ENCODE measurements at places on chromosomes 12 and 14. TPM values are rescaled to one million over a fixed set of nuclear protein-coding genes. Genes with fewer than 3 reads are reported as not detected.

GRCh38 chr12:15602051-15602672 is 187.0 kb downstream of the EPS8 start:
- no peak for DNase-seq
- no peak overlapping the region for H3K4me3 ChIP-seq
- no peaks in the 10 kb centered on the region for H3K36me3 ChIP-seq
- H3K27me3 ChIP-seq = no peaks in the 10 kb centered on the region
- peak overlapping the region; percentile 11 for H3K27ac ChIP-seq

ULK1 gene
- 28.2 TPM for total RNA-seq

DNA sequence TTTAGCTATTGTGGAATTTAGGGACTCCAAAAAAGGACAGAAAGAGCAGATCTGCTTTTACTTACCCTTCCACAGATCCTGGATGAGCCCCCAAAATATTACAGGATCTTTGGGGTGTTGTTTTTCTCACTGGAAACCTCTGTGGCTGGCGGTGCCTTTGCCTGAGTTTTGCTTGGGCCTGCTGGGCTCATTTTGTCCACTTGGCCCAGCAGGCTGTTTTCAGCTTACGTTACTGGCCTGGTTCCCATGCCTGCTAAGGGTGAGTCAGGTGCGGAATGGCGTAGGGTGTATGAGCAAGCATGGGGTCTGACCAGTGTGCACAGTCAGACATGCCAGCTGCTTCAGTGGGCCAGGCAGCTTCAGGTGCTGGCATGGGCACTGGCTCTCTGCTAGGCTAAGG is 45.8 kb downstream of the HSD17B6 start:
- H3K4me1 ChIP-seq = peaks cover 15% of the 10 kb centered on the region
- no peaks in the 10 kb centered on the region for H3K36me3 ChIP-seq
- peak; percentile 92 for DNase-seq
- H3K4me3 ChIP-seq = no peak overlapping the region

LRCOL1 gene
- not detected for total RNA-seq

SERPINA9 gene
- not detected for total RNA-seq

GRCh38 chr12:108310489-108310888 is 28.6 kb downstream of the CMKLR1 start:
- no peaks in the 10 kb centered on the region for H3K27me3 ChIP-seq
- no peak for DNase-seq
- H3K36me3 ChIP-seq = no peaks in the 10 kb centered on the region
- no peak overlapping the region for H3K27ac ChIP-seq
- no peak overlapping the region for H3K4me3 ChIP-seq

DNA sequence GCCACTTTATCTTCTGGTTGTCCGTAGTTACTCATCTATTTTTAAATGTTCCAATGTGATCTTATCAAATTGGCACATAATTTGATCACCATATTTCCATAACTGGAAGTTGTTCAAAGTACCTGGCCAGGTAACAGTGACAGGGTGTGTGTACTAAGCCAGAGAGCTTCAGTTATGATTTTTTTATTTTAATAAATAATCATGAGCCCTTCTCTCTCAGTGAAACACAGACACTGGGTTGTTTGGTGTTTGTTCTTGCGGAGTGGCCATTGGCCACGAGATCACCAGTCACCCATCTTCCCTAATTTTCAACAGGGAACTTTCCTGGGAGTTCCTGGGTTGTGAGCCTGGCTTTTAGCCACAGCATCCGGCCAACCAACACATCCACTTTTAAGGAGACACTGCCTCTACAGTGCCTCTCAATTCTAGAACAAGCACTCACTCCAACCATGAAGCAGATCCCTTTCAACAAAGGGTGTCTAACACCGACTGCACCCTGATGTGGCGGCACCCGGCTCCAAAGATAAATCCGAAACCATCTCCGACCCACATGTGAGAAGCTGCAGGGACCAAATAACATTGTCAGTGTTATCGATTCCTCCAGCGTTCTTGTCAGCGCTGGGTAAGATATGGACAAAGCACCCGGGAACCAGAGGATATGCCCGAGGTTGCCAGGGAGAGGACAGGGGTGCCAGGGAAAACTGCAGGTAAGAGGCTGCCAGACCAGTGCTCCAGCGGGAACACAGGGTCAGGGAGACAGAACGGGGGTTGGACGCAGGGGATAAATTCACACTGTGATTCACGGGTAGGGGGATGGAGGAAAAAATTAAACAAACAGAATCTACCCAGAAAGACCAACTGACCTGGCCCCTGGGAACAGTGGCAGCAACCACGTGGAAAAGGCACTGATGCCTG is 49.9 kb downstream of the FOXN3 start:
- no peak for DNase-seq
- H3K4me1 ChIP-seq = no peaks in the 10 kb centered on the region
- no peaks in the 10 kb centered on the region for H3K36me3 ChIP-seq
- H3K27me3 ChIP-seq = no peaks in the 10 kb centered on the region
- no peak overlapping the region for H3K27ac ChIP-seq
- no peak overlapping the region for H3K4me3 ChIP-seq

DNA sequence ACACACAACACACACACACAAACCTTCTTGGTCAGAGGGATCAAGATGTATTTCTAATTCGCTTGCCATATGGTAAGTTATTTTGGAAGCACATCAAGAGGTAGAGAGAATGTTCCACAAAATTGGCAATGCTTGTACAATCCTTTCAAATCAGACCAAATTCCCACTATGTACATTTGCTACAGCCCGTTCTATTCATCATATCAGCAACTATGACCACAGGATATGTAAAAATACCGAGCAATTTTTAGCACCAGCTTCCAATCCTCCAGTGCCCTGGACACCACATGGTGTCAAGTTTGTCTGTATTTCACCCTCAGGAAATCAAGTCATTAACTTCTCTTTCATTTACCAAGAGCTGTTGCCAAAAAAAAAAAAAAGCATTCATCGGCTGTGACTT is 21.2 kb downstream of the TBX5 start:
- no peaks in the 10 kb centered on the region for H3K4me1 ChIP-seq
- H3K27me3 ChIP-seq = peaks cover 24% of the 10 kb centered on the region
- H3K36me3 ChIP-seq = no peaks in the 10 kb centered on the region
- DNase-seq = no peak

DNA sequence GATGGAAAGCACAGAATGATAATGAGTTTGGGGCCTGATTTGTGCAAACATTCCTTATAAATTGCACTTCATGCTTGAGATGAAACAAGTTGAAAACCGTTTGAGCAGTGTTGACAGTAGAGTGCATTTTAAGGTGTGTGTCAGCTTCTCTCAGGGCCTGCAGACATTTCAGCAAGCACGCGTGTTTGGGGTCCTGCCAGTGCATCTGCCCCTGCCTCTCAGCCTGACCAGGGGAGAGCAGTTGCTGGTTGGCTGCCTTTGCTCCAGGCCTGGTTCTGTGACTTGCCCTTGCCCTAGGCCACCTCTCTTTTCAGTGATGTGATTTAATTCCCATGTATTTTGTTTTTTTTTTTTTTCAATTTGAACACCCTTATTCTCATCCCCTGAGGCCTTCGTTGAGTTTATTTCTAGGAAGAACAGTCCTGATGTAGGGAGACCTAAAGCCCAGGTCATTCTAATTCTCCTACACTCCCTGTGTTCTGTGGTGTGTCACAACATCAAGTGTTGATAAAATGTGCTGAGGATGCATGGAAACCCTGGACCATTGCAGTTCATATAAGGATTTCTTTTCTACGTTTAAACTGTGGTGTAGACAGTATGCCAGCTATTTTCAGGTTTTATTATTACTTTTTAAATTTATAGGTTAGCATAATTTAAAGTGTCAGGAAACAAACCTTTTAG is 40.1 kb upstream of the AMN start:
- no peak overlapping the region for H3K4me3 ChIP-seq
- H3K36me3 ChIP-seq = peaks cover 37% of the 10 kb centered on the region
- no peak for DNase-seq
- H3K27me3 ChIP-seq = no peaks in the 10 kb centered on the region
- H3K4me1 ChIP-seq = no peaks in the 10 kb centered on the region

DNA sequence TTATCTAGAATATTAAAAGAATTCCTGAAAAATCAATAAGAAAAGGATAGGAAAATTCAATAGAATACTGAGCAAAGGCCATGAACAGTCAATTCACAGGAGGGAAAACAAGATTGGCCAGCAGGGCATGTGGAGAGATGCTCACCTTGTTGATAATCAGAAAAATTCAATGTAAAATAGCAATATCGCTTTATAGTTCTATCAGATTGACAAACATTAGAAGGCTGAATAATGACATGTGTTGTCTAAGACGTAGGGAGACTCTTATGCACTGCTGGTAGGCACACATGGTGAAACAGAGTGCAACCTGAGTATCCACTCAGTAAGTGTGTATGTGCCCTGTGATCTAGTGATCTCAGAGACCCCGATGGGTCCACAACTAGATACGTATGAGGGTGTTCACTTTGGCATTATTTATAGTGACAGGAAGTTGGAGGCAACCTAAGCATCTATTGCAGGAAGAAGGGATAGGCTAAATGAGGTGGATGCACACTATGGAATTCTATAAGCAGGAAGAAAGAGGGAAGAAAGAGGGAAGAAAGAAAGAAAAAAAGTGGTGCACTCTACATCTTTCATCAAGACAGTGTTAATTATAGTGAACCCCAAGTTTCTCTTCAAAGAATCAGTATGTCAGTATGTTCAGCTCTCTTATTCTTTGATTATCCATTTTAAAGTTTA is 3.8 kb upstream of the ANKRD33 start:
- no peak overlapping the region for H3K4me3 ChIP-seq
- no peak overlapping the region for H3K27ac ChIP-seq
- DNase-seq = no peak
- H3K27me3 ChIP-seq = no peaks in the 10 kb centered on the region
- peaks cover 14% of the 10 kb centered on the region for H3K4me1 ChIP-seq

GRCh38 chr14:77561881-77562280 is 54.6 kb downstream of the SPTLC2 start:
- no peaks in the 10 kb centered on the region for H3K27me3 ChIP-seq
- no peak for DNase-seq
- no peak overlapping the region for H3K27ac ChIP-seq
- H3K4me1 ChIP-seq = peaks cover 7% of the 10 kb centered on the region
- peaks cover 15% of the 10 kb centered on the region for H3K36me3 ChIP-seq

NYNRIN gene
- not detected for total RNA-seq

DNA sequence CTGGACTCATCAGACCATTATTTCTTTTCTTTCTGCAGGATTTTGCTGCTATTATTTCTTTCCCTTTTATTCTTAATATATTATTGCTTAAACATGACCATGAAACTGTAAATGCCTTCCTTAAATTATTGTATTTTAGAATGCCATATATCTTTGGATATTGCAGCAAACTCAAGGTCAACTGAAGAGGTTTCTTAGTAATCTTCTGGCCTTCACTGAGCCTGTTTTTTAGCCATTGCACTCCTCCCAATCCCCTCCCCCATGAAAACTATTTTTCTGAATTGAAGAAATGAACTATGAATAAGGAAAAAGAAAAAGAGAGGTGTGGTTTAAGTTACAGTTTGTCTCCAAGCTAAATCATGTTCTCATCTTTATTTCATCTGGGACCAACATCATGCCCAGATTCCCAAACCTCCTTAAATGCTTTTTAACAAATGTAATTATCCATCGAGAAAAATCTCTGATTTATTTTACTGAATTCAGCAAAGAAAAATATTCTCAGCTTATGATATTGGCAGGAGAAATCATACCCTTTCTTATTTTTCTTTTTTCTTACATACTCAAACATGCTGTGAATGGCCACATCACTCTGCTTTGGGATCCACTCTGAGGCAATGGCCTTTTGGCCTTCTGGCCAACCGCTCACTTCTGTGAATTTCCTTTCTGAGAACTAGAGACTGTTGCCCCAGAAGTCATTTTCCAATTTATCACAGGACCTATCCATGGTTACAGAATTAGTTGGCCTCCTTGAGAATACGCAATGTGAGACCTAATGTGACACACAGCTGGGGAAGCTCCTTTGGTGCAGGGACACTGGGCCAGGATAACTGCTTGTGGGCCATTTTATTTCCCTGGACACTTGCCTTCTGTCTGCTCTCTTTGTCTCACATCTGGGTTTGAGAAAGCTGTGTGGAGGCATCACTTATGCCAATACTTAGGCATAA is 50.9 kb downstream of the IGF1 start:
- no peak overlapping the region for H3K27ac ChIP-seq
- H3K27me3 ChIP-seq = no peaks in the 10 kb centered on the region
- H3K4me3 ChIP-seq = no peak overlapping the region

DNA sequence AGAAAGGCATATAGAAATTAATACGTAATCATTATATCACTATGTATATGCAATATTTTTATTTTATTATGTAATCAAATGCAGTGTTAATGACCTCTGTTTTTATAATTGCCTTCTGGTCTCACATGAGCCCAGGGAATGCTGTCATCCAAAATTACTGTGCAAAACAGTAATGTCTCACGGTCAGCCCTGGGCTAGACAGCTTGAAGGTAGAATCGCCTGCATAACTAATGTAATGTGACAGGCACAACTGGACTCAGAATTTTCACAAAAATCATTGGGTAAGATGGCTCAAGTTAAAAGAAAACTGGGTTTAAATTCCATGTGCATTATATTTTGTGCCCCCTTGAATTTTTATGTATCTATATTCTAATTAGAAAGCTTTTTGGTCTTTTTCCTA is 293.3 kb downstream of the PPFIA2 start:
- no peak overlapping the region for H3K4me3 ChIP-seq
- no peaks in the 10 kb centered on the region for H3K36me3 ChIP-seq
- no peak for DNase-seq

- H3K4me1 ChIP-seq = no peaks in the 10 kb centered on the region
- peaks cover 37% of the 10 kb centered on the region for H3K27me3 ChIP-seq
- no peaks in the 10 kb centered on the region for H3K36me3 ChIP-seq
- H3K27ac ChIP-seq = no peak overlapping the region
Measured at GRCh38 chr12:54661048-54661447, 12.9 kb upstream of the DCD start.

CCDC88C gene
- 11.4 TPM for total RNA-seq

- H3K4me1 ChIP-seq = peaks cover 12% of the 10 kb centered on the region
- H3K27me3 ChIP-seq = peaks cover 17% of the 10 kb centered on the region
- no peak overlapping the region for H3K27ac ChIP-seq
- H3K36me3 ChIP-seq = no peaks in the 10 kb centered on the region
Measured at GRCh38 chr12:2390850-2391390, 338.1 kb downstream of the CACNA1C start.

KRT78 gene
- total RNA-seq = not detected

DNA sequence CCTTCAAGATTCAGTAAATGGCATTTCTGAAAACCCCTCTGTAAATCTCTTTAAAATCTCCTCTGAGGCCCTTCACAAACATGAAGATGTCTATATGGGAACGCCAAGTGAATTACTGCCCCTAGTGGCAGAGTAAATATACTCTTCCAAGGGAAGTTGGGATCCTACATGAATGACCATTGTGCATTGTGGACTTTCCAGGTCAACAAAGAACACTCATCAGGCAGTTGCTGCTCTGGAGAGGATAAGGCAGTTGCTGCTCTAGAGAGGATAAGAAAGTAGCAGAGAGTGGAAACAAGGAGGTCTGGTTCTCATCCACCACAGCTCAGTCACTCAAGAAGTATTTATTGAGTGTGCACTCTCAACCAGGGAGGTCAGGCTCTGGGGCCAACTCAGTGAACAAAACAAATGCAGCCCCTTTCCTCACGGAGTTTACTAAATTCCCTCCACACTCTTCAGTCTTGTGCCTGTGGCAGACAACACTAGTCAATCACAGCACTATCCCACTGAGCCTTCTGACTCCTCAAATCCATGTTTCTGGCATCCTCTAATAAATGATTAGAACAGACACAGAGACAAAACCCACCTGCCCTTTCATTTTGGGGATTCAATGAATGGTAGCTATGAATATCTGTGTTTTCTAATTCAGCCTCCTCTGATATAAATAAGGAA is 52.9 kb downstream of the SVOP start:
- H3K27ac ChIP-seq = no peak overlapping the region
- DNase-seq = peak; percentile 27
- no peaks in the 10 kb centered on the region for H3K4me1 ChIP-seq
